Brain pericyte (primary cell): ENCODE measurements at places on chromosomes 6 and 20.

- DNase-seq, result no peak
Measured at GRCh38 chr6:119442776-119443184, 93.2 kb upstream of the MAN1A1 start.

GRCh38 chr6:169709293-169709692 is 7.4 kb downstream of the C6orf120 start:
- DNase-seq, result no peak

DNA sequence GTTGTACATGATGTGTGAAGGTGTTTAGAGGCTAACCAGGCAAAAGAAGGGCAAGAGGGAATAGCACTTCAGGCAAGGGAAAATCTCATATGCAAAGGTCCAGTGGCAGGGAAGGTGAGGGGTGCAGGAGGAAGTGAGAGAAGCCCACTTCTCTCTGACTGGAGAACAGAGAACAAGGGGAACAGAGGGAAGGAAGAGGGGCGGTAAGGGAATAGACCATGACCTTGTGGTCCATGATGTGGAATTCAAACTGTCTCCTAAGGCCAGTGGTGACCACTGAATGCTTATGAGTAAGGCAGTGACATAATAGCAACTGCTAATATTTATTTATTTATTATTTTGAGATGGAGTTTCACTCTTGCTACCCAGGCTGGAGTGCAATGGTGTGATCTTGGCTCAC is 20.6 kb upstream of the SLC9A8 start:
- no peak for DNase-seq

- no peak for DNase-seq
Measured at GRCh38 chr6:103895136-103895535, 964.6 kb downstream of the HACE1 start.

GRCh38 chr20:62739581-62740285 is 31.1 kb downstream of the NTSR1 start:
- no peak for DNase-seq

DNA sequence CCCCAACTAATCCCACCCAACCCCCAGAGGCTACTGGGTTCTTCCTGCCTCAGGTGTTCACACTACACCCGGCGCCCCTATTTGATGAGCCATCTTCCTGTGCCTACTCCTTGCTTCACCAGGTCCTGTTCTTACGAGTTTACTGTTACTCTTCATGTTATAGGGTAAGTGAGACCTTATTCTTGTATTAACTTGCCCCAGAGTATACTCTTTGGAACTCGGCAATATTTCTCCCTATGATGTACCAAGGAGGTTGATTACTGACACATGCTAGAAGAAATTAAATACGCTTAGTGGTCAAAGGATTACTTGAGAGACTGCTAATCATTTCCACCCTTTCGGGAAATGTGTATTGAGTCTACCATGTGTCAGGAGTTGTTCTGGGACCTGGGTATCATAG is 8.9 kb downstream of the RING1 start:
- no peak for DNase-seq

- no peak for DNase-seq
Measured at GRCh38 chr6:156752666-156753301, 24.4 kb upstream of the ARID1B start.

- no peak for DNase-seq
Measured at GRCh38 chr20:45935416-45936046, 1.0 kb downstream of the PCIF1 start.

DNA sequence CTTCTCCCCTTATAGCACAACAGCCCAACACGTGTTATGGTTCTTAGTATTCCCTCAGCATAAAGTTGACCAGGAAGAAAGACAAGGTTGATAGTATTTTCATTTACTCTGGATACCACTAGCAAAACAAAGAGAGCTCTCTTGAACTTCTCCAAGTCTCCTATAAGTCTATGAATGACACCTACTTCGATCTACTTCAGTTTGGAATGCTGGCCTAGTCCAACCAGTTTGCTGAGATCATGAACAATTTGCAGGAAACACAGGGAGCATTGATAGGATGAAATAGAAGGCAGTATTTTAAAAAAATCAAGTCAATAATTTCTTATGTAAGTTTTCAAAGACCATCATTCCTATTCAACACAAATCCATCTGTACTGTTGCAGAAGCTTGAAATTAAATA is 93.6 kb downstream of the GJA10 start:
- DNase-seq, result no peak

- no peak for DNase-seq
Measured at GRCh38 chr6:73085443-73085871, 139.8 kb downstream of the KHDC1L start.

GRCh38 chr6:35727231-35727934 is 9.4 kb upstream of the ARMC12 start:
- peak; percentile 84 for DNase-seq

- DNase-seq, result no peak
Measured at GRCh38 chr6:40996591-40997233, 42.3 kb downstream of the UNC5CL start.

DNA sequence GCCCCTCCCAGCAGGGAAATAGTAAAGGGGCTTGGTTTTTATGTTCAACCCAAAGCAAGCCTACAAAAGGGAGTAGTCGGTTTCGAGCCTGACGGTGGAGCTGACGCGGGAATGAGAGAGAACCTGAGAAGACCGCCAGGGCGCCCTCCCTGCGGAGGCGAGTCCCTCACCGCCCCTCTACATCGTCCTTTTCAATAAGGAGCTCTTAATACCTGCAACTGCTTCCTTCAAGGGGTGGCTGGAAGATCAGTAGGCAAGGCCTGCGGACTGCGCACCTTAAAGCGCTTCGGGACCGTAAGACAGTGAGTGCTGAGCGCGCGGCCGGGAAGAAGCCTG is 709 bp upstream of the ZNF76 start:
- DNase-seq, result no peak

GRCh38 chr6:68729377-68729903 is 94.4 kb downstream of the ADGRB3 start:
- no peak for DNase-seq

- DNase-seq, result no peak
Measured at GRCh38 chr6:158775832-158776231, 43.3 kb downstream of the EZR start.

DNA sequence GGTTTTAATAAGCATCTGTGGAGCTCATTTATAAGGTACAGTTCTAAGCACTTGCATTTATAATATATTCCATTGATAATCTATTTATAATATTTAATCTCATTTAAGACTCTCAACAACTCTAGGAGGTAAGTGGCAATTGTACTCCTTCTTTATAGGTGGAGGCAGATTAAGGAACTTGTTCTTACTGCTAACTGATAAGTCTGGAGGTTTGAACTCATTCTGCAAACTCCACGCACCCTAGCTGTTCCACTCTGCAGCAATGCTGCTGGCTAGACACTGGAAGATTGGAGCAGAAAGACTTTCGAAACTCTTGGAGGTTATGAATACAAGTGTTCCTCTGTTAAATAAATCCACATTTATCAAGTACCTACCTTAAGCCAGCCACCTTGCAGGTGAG is 793 bp upstream of the HDAC2 start:
- no peak for DNase-seq

DNA sequence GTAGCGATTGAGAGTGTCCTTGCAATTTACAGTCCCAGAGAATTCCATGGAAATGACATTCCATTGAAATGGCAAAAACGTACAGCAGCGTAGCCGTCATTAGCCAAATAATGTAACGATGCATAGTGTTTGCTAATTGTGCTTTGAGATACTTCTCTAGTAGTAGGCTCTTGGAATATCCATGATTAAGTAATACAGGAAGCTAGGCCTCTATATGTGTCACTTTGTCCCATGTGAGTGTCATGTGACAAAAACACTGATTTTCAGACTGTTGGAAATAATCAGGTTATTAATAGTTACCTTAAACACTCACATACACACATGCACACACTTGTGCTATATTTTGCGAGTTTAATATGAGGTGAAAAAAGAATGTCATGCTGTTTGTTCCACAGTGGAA is 35.2 kb downstream of the SLX4IP start:
- DNase-seq, result no peak

DNA sequence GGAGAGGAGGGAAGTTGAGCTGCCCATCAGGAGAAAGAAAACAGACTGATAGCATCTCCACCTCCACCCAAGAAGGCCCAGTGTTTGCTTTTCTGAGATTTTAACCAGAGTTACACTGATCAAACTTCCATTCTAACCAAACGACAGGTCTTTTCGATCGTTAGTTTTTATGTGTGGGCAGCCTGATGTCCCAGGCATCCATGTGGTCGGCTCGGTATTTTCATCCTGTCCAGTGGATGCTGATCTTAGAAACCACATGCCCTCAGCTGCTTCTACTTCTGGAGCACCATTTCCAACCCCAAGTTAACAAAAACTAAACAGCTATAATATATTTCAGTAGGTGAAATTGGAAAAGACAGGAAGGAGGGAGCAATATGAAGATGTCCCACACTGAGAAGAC is 536.8 kb upstream of the JAG1 start:
- no peak for DNase-seq

DNA sequence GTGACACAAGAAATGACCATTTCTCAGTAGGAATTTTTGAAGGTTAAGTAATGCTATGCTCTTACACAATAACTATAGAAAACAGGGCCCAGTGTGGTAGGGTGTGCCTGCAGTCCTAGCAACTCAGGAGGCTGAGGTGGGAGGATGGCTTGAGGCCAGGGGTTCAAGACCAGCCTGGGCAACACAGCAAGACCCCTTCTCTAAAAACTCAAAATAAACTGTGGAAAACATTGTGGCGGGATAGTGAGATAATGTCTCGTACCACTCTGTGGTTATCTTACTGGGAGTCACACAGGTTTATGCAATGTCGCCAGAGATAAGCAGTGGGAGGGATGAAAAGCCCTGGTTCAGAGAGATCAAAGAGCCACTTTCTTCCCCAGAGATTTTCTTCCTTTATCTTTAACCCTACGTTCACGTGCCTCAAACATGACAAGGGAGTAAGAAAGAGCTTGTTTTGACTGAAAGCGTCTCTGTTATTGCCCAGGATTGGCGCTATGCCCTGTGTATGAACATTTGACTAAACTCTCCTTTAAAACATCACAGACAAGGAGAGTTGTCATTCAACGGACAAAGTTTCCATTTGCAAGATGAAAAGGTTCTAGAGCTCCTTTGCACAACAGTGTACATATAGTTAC is 13.9 kb downstream of the GCM1 start:
- no peak for DNase-seq

- no peak for DNase-seq
Measured at GRCh38 chr6:31304683-31305082, 32.8 kb upstream of the HLA-C start.

GRCh38 chr6:7238900-7239589 is 74.0 kb downstream of the SSR1 start:
- DNase-seq, result no peak

GRCh38 chr20:33172781-33173180 is 4.8 kb downstream of the BPIFA2 start:
- no peak for DNase-seq

DNA sequence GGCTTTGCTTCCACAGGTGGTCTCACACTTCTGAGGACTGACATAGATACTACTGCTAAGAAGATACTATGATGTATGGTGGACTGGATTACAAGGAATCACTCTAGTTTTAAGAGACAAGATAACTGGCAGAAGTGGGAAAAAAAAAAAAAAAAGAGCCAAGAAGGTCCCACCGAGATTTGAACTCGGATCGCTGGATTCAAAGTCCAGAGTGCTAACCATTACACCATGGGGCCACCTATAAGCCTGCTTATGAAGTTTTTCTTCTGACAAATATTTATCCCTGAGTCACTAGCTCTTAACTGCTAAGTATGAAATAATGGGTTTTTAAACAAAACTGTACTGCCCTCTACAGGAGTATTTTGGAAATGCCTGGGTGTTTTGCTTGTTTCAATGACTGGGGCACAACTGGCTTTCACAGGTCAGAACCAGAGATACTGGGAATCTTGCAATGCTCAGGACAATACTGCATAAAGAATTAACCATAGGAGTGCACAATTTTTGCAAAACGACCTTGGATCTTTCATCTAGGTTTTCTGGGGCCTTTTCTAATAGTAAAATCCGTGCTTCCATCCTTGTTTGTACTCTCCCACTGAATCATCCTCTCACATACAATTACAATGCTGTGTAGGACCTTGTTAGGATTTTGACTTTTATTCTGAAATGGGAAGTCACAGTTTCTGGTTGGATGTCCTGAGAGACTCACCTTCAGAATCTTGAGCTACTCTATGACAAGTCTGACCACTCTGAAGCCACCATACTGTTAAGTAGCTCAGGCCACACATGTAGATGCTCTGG is 116.3 kb downstream of the OR2B2 start:
- DNase-seq, result peak; percentile 81

DNA sequence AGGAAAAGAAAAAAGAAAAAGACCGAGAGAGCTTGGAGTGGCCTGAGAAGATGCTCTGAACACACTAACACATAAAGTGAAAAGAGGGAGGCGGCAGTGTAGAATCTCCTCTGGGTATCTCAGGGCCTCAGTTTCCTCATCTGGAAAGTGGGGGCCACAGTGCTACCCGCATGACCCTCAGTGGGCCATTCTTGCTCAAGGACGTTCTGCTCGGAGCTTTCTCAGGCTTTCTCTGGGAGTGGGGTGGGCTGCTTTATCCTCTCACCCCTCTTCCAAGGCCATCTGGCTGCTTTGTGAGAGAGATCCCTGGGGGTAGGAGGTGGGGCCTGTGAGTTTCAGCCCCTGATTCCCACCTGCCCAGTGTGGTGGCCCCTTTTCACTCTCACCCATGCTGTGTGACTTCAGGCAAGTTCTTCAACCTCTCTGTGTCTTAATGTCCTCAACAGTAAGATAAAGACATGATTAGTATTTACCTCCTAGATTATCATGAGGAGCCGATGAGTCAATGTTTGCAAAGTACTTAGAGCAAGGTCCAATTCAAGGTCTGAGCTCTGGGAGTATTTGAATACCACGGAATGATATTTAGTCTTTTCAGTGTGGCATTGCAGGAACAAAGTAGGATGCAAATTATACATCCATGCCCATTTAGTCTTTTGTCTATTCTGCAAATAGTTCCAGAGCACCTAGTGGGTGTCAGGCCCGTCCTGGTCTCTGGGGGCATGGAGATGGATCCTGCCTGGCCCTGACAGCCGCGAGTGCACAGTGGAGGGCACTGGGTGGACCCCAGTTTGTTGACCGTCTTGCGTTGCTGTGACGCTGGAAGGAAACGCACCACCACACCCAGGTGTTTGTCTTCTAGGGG is 34.3 kb downstream of the SRC start:
- DNase-seq, result no peak

DNA sequence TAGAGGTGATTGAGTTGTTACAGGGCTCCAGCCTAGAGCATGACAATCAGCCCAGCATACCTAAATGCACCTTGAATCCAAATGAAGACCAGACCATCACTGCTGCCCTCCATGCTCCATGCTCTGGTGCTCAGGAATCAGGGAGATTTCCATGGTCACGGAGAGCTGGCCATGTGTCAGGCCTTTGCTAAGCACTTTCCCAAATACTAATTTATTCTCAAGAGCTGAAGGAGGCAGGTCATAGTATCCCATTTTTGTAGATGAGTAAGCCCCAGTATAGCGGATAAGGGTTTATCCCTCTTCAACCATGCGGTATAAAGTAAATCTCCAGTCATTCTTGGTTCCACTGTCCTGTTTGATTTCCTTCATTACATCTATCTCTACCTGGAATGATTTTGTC is 240.8 kb downstream of the TFAP2A start:
- DNase-seq, result no peak

DNA sequence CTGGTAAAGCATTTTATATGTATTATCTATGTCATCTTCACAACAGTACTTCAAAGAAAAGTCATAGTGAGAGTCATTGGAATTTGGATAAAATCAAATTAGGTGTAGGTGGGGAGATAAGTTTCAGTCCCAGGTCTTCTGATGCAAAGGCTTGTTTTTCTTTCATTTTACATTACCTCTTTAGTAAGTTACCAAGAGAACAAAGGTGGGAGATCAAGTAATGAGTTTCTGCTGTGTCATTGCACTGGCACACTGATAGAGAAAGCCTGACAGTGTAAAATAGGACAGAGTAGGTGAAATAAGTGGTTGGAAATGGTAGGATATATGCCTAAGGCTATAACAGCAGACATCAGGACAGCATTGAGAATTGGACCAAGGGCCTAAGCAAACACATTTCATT is 250.4 kb downstream of the NKAIN2 start:
- no peak for DNase-seq
